ENCODE measurements at places on chromosomes 13 and 19. TPM values are rescaled to one million over a fixed set of nuclear protein-coding genes. Genes with fewer than 3 reads are reported as not detected.

LRRC63 gene
- not detected for total RNA-seq

C1QTNF9 gene
- total RNA-seq = not detected

NPAS1 gene
- total RNA-seq = 0.28 TPM

CATSPERD gene
- not detected for total RNA-seq

CAPN12 gene
- total RNA-seq = not detected

FGF21 gene
- total RNA-seq = 0.14 TPM

PPM1N gene
- total RNA-seq = 2.6 TPM

MYO1F gene
- 0.37 TPM for total RNA-seq
